ENCODE measurements at places on chromosomes 13 and 19. TPM values are rescaled to one million over a fixed set of nuclear protein-coding genes. Genes with fewer than 3 reads are reported as not detected.
A peak's percentile ranks its signal among the peaks of the same experiment; 100 is the strongest.

GRCh38 chr19:54670576-54671357, 8.0 kb downstream of the LILRB4 start:
- no peaks in the 10 kb centered on the region for H3K36me3 ChIP-seq
- H3K27ac ChIP-seq: no peak overlapping the region
- no peaks in the 10 kb centered on the region for H3K27me3 ChIP-seq
- no peak overlapping the region for H3K4me3 ChIP-seq

The GAS6 gene
- 103 TPM for polyA plus RNA-seq

DNA sequence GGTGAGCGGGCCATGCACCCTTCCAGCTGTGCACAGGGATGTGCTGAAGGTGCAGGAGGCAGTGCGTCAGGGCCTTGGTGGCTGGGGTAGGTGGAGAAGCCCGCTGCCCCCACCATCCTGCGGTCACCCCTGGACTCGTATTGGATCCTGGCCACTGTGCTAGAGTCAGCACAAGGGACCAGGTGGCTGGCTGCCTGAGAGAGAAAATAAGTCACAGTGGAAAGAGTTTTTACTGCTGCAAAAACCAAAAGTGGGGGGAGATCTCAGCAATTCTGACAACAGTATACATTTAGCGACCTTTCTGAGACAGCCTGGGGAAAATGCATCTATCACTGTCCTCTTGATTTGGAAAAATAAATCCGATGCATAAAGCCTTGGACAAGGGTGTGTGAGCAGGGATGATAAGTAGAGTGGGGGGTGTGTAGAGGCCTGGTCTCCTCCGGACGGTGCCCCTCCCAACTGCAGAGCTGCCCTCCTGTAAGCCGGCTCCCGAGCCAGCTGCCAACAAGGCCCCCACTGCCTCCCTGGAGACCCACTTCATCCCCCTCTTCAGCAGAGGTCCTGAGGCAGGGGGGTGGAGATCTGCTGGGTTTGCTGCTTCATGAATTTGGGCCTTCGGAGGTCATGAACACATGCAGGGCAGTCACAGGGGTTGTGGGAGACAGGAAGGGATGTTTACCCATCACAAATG, 84.2 kb downstream of the SLC7A1 start:
- DNase-seq: no peak
- no peak overlapping the region for H3K4me3 ChIP-seq
- no peak overlapping the region for H3K27ac ChIP-seq
- peaks cover 2% of the 10 kb centered on the region for H3K4me1 ChIP-seq
- peaks cover 49% of the 10 kb centered on the region for H3K36me3 ChIP-seq

The UPK1A gene
- polyA plus RNA-seq: not detected

GRCh38 chr13:23392925-23393645, 40.4 kb downstream of the SACS start:
- no peaks in the 10 kb centered on the region for H3K36me3 ChIP-seq
- no peak overlapping the region for H3K27ac ChIP-seq
- no peak overlapping the region for H3K4me3 ChIP-seq
- H3K4me1 ChIP-seq: no peaks in the 10 kb centered on the region

The FCHO1 gene
- 3.1 TPM for polyA plus RNA-seq

The KCNN4 gene
- not detected for polyA plus RNA-seq

DNA sequence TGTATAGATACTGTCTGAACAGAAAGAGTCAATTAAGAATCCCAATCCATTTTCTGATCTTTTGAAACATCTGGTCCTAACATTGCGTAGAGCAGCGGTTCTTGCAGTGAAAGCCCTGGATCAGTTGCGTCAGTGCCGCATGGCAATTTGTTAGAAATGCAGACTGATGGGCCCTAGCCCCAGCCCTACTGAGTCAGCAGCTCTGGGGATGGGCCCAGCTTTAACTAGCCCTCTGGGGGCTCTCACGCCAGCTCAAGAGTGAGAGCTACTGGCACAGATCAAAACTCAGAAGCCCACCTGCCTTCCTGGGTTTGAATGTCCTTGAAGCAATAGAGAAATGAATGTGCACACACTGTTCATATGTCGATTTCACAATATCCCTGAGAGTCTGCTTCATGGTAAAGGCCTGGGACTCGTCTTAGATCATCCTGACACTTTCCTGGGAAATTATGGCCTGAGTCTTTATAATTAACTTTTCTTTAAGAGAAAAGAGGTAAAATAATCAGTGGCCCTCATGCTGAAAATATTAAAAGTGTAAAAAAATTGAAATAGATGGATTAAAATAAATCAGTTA, 206.8 kb upstream of the TMTC4 start:
- H3K36me3 ChIP-seq: no peaks in the 10 kb centered on the region
- no peaks in the 10 kb centered on the region for H3K4me1 ChIP-seq
- DNase-seq: no peak

The TNFAIP8L1 gene
- polyA plus RNA-seq: 24.6 TPM

DNA sequence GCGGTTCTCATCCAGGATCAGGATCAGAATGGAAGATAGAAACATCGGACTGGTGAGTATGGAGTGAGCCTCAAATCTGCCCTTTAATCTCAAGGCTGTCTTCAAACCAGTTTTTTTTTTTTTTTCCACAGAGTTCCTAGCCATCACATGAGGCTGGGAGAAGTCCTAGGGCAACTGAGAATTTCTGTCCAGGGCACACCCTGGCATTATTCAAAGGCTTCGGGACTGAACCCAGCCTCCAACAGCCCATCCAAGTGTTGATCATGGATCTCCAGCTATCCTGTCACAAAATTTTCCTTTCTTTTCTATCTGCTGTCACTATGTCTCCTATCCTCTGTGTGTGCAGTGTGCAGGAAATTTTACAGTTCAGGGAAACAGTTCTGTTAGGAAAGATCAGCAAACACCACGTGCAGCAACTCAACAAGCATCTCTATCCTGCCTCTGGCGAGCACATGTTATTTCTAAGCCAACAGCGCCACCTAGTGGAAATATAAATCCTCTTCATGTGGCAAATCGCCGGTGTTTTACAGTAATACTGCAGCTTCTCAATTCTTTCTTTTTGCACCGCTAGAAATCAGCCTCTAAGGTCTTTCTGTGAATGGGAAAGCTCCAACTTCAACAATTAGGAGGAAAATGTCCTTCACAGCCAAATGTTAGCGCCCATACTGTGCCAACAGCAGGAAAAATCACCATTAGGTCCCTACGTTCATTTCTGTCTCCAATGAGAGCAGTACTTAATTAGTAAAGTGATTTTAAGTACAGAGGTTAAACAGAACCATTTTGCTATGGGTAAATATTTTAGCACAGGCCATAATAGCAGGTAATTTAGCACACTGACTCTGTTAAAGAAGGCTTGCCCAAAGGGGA, 21.4 kb upstream of the ZNF181 start:
- no peaks in the 10 kb centered on the region for H3K27me3 ChIP-seq
- H3K36me3 ChIP-seq: no peaks in the 10 kb centered on the region
- H3K27ac ChIP-seq: no peak overlapping the region
- H3K4me1 ChIP-seq: no peaks in the 10 kb centered on the region
- DNase-seq: peak; percentile 81

GRCh38 chr19:2317300-2317699, 9.3 kb upstream of the LINGO3 start:
- peaks cover 23% of the 10 kb centered on the region for H3K36me3 ChIP-seq
- no peaks in the 10 kb centered on the region for H3K4me1 ChIP-seq
- no peak overlapping the region for H3K4me3 ChIP-seq

DNA sequence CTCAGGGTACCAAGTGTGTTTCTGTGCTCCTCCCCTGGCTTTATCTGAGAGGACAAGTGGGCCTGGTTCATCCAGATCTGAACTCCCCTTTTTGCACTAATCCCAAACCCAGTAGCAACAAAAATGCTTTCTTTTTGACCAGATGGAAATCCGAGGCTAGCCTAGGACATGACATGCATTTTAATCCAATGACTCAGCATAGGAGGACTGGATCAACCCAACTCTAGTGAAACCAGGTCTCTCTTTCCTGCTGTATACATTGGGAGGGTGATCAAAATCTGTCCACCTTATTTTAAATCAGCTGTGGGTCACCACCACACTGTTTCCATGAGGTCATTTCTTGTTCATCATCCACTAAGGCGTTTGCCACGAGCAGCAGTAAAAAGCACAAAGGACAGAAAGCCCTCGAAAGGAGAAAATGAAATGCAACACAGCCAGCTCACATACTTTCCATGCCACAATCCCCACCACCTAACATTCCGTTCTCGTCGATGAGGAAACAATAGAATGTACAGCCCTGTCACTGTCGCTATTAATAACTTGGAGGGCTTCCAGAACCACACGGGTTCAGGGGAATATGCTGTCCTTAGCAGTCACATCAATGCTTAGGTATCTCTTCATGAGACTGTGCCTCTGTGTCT, 543.0 kb downstream of the IRS2 start:
- no peak overlapping the region for H3K27ac ChIP-seq
- no peaks in the 10 kb centered on the region for H3K36me3 ChIP-seq
- H3K27me3 ChIP-seq: no peaks in the 10 kb centered on the region

- no peaks in the 10 kb centered on the region for H3K27me3 ChIP-seq
- no peak overlapping the region for H3K4me3 ChIP-seq
- no peak overlapping the region for H3K27ac ChIP-seq
- DNase-seq: no peak
- H3K36me3 ChIP-seq: no peaks in the 10 kb centered on the region
- no peaks in the 10 kb centered on the region for H3K4me1 ChIP-seq
Measured at GRCh38 chr13:93108111-93108601, 118.5 kb upstream of the GPC6 start.

The EFNA2 gene
- 31.3 TPM for polyA plus RNA-seq

- H3K4me3 ChIP-seq: no peak overlapping the region
- no peaks in the 10 kb centered on the region for H3K27me3 ChIP-seq
- H3K36me3 ChIP-seq: no peaks in the 10 kb centered on the region
- H3K4me1 ChIP-seq: peaks cover 2% of the 10 kb centered on the region
- DNase-seq: no peak
Measured at GRCh38 chr13:114067886-114068651, 64.4 kb downstream of the RASA3 start.

- no peaks in the 10 kb centered on the region for H3K4me1 ChIP-seq
- H3K4me3 ChIP-seq: no peak overlapping the region
- H3K27ac ChIP-seq: no peak overlapping the region
- H3K27me3 ChIP-seq: peaks cover 3% of the 10 kb centered on the region
Measured at GRCh38 chr19:45976178-45976577, 2.5 kb upstream of the NOVA2 start.

The GPALPP1 gene
- polyA plus RNA-seq: 32.5 TPM

The CPB2 gene
- 0.06 TPM for polyA plus RNA-seq

The NLRP13 gene
- polyA plus RNA-seq: not detected

DNA sequence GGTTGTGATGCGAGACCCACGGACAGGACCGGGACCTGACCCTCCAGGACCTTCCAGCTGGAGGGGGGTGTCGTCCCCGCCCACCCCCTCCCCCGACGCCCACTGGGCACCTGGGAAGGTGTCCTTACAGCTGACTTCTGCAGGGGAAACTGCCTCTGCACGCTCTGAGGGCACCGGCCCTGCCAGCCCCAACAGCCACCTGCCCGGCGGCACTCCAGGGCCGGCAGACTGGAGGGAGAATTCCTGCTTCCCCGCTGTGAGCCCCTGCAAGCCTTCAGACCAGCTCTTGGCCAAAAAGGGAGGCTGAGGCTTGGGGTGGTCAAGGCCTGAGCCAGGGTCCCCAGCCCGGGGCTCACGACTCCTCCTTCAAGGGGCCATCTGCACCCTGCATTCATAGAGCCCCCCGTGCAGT, 1.2 kb downstream of the CNN2 start:
- peak overlapping the region; percentile 97 for H3K4me3 ChIP-seq
- no peaks in the 10 kb centered on the region for H3K27me3 ChIP-seq
- peak; percentile 35 for DNase-seq
- H3K4me1 ChIP-seq: no peaks in the 10 kb centered on the region
- peak overlapping the region; percentile 92 for H3K27ac ChIP-seq

DNA sequence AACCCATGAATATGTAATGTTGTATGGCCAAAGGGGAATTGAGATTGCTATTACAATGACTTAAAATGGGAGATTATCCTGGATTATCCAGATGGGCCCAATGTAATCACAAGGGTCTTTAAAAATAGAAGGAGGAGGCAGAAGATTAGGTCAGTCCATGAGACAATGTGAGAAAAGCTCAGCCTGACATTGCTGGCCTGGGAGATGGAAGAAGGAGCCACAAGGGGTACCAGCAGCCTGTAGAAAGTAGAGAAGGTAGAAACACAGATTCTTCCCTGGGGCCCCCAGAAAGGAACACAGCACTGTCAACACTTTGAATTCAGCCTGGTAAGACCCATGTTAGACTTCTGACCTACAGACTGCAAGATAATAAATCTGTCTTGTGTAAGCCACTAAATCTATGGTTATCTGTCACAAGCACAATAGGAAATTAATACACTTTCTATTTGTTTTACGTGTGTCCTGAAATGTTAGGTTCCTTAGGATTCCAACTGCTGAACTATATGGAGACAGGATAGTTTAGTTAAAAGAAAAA, 132.9 kb upstream of the SERP2 start:
- H3K27ac ChIP-seq: no peak overlapping the region
- H3K27me3 ChIP-seq: no peaks in the 10 kb centered on the region
- no peak overlapping the region for H3K4me3 ChIP-seq
- no peaks in the 10 kb centered on the region for H3K36me3 ChIP-seq
- peaks cover 2% of the 10 kb centered on the region for H3K4me1 ChIP-seq

The PTH2 gene
- not detected for polyA plus RNA-seq

The CNFN gene
- 8.1 TPM for polyA plus RNA-seq

DNA sequence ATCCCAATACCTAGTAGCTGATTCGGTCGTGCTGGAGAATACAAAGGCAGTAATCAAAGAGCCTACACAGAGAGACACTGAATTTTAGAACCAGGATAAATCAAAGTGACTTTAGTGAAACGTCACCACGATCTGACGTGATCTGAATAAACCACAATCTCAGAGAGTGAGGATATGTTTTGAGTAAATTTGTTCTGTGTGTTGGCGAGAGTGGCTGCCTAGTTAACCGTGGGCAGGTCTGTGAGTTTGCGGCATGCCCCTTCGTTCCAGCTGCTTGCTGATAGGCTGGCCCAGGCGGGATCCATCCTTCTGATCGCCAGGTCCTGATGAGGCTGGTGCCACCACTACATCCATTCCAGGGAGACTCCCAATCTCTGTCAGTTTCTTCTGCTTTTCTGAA, 40.4 kb downstream of the LRCH1 start:
- no peak overlapping the region for H3K4me3 ChIP-seq
- no peak overlapping the region for H3K27ac ChIP-seq
- no peaks in the 10 kb centered on the region for H3K27me3 ChIP-seq
- H3K36me3 ChIP-seq: no peaks in the 10 kb centered on the region
- H3K4me1 ChIP-seq: peaks cover 5% of the 10 kb centered on the region

GRCh38 chr19:40420451-40420765, 5.4 kb downstream of the SERTAD1 start:
- H3K27ac ChIP-seq: no peak overlapping the region
- peak overlapping the region; percentile 66 for H3K4me3 ChIP-seq
- H3K36me3 ChIP-seq: no peaks in the 10 kb centered on the region
- H3K4me1 ChIP-seq: no peaks in the 10 kb centered on the region
- no peaks in the 10 kb centered on the region for H3K27me3 ChIP-seq

GRCh38 chr19:9945319-9945966, 9.1 kb upstream of the OLFM2 start:
- H3K27ac ChIP-seq: no peak overlapping the region
- H3K36me3 ChIP-seq: no peaks in the 10 kb centered on the region
- no peak overlapping the region for H3K4me3 ChIP-seq
- peak; percentile 31 for DNase-seq

The KLK14 gene
- polyA plus RNA-seq: 0.22 TPM

The PODNL1 gene
- 0.41 TPM for polyA plus RNA-seq

The ZNF177 gene
- not detected for polyA plus RNA-seq

Data from small intestine (tissue), 16 donors.